NCI-H2081 (cell line): ENCODE measurements at places on chromosomes 4 and X.

DNA sequence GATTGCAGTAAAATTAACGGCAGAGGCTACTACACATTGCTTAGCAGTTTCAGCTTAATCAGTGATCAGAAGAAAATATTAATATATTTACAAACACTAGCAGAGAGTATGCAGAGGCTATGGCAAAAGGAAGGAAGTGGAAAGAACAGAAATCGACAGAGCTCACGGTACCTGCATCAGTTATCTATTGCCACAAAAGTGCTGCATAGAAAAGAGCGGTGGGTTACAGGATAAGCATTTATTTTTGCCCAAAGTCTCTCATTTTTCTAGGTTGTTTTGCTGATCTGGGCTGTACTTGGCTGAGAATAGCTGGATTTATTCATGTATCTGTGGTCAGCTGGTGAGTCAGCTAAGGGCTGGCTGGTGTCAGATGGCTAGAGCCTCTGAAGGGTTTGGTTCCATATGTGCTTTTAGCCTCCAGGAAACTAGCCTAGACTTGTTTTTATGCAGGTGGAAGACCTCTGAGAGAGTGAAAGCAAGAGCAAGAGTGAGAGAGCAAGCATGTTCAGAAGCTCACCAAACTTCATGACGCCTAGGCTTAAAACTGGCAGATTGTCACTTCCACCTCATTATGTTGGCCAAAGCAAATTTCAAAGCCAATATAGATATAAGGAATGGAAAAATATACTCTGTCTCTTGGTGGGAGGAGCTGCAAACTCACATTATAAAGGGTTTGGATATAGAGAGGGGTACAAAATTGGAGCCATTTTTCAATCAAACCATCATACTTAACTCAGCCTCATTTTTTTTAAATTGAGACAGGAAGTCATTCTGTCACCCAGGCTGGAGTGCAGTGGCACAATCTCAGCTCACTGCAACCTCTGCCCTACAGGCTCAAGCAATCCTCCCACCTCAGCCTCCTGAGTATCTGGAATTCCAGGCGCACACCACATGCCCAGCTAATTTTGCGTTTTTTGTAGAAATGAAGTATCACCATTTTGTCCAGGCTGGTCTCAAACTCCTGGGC is 153.2 kb upstream of the RPL34 start:
- DNase-seq: no peak

DNA sequence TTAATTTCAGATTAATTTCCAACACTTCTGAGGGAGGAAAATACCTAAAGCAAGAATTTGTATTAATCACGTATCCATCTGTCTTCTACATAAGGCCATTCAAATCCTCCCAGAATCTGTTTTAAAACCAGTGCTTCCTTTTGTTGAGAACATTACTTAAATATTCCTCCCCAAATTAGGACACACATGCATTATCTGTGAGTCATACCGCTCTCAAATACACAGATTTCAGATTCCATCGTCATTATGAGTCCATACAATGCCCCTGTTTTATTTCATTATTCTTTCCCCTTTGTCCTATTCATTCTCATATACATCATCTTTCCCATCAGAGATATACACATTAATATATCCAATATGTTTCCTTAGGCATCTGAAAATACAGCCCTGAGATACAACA is 57.3 kb upstream of the PRSS12 start:
- no peak for DNase-seq

DNA sequence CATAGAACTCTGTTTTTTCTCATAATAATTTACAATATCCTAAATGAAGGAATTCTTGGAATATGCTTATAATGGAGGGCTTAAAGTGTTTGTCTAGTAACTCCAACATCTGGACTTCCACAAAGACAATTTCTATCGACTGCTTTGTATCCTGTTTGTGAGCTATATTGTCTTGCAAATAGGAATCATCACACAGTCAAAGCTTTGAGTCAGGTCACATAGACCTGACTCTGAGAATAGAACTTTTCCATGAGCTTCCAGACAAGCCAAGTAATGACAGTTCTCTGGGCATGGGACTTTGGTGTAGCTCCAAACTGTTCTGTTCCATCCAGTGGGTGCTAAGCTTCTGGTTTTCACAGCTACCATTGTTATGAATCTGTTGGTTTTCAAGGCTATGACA is 75.2 kb upstream of the GALNT7 start:
- DNase-seq: no peak

DNA sequence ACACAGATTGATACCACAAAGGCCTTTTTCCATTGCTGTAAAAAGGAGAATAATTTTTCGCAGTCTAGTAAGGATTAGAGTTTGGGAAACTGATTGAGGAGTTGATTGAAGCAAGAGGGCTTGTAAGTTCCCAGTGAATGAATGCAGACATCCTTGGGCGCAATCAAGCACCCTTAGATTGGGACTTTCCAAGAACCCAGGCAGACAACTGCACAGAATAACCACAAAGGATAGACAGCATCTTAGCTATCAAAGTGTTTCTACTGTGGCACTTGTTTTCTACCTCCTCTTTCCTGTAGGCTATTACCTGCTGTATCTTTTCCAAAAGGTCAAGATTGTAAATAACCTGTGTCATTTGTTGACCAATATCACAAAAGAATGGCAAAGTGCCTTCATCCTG is 2.6 kb downstream of the COX18 start:
- DNase-seq: no peak

- DNase-seq: no peak
Measured at GRCh38 chrX:74249963-74250362, 54.0 kb upstream of the ZCCHC13 start.

DNA sequence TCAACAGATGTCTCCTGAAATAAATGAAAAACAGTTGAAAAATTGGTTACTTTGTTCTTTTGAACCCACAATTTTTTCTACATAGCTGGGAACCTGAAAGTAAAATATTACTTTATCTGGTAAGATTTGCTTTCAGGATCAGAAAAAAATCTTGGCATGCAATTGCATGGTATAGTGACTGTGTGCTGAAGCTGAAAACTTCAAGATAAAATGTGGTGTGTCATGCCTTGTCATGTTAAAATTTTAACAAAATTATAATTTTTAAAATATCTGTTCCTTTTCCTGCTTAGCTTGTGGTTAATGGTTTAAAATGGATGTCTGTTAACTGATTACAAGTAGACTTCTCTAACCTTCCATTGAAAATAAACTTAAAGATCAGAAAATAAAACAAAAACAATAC is 904.8 kb downstream of the PDHA2 start:
- DNase-seq: no peak

GRCh38 chrX:34223574-34223973 is 91.5 kb upstream of the FAM47A start:
- DNase-seq: no peak

- no peak for DNase-seq
Measured at GRCh38 chr4:7933651-7934510, 5.8 kb downstream of the AFAP1 start.

- DNase-seq: no peak
Measured at GRCh38 chr4:84690481-84690880, 107.6 kb downstream of the CDS1 start.

DNA sequence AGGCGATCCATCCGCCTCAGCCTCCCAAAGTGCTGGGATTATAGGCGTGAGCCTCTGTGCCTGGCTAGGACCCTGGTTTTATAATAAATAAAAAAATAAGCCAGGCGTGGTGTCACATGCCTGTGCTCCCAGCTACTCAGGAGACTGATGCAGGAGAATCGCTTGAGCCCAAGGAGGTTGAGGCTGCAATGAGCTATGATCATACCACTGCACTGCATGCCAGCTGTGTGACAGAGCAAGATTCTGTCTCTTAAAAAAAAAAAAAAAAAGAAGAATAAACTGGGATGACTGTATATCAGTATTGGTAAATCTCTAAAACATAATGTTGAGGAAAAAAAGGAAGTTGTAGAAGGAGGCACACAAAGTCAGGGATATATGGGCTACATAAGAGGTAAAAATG is 45.7 kb upstream of the SLC34A2 start:
- DNase-seq: no peak

DNA sequence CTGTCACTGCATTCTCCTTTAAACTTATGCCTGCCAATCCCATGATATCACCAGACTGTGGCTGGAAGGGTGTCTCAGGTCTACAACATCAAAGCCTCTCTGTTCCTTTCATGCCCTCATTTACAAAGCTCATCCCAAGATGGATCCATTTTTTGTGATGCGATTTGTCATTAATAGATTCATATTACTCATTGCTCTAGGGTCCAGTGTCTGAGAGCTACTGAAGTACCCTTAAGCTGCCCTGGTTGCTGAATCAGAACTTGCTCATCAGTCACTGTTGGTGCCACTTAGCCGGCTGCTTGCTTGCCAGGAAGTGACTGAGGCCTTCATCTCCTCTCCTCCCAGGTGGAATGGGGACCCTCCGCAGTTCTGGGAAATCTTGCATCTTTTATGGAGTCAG is 395.5 kb upstream of the BOD1L1 start:
- DNase-seq: no peak

- no peak for DNase-seq
Measured at GRCh38 chrX:63418211-63418610, 67.1 kb upstream of the SPIN4 start.

GRCh38 chrX:33198561-33199279 is 12.6 kb downstream of the DMD start:
- no peak for DNase-seq

DNA sequence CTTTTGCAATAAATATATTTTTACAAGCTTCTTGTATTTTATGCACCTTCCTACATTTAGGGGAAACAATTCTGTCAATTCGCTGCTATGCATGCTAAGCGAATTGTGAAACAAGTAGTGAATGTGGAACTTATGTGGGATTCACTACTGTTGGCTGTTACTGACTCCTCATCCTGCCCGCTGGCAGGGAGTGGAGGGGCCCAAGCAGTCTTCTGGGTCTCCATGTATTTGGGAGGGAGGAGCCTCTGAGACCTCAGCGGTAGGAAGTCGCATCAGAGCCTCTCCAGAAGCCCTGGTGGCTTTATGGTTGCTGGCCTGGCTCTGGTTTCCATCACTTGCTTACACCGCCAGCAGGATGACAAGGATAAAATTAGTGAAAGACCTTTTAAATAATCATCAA is 3.7 kb upstream of the SETD7 start:
- no peak for DNase-seq

DNA sequence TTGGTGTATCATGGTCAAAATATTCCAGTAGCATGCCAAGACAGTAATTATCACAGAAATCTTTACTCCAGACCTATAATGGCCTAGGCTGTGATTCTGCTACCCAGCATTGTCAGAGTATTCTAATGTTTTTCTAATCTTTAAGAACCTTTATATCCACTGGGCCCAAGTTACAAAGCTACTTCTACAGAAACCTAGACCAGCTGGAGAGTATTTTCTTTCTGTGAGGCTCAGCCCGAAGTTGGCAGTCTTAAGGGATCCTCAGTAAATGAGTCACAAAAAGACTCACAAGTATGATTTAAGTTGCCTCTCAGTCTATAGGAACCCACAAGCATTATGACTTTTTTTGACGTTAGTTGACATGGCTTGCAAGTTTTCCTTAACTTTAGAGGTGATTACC is 638.5 kb upstream of the FAM241A start:
- no peak for DNase-seq

GRCh38 chr4:127988638-127989037 is 23.4 kb downstream of the ABHD18 start:
- no peak for DNase-seq

DNA sequence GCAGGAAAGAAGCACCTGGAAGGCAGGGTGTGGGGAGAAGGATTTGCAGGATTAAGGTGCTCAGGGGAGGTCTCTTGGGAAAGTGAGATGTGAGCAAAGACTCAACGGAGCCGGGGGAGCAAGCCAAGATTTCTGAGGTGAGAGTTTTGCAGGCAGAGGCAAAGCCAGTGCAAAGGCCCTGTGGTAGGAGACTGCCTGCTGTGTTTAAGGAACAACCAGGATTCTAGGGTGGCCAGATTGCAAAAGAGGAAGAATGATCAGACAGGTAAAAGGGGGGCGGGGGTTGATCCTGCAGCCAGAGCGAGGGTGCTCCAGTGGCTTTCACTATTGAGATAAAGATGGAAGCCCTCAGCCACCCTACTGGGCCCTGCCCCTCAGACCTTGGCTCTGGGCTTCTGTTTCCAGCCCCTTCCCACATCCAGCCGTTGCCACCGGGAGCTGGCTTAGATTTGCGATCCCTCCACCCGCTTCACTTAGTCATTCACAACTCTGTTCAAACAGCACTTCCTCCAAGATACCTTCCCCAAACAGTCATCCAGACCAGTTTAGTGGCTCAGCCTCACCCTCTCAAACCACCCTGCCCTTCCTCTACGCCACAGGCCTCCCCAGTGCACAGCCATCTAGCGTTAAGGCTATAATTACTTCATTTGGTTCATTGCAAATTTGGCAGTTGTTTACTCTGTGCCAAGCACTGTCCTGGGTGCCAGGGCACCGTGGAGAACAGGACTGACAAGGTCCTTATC is 23.3 kb upstream of the BCOR start:
- no peak for DNase-seq

GRCh38 chrX:38717871-38718270 is 83.4 kb upstream of the MID1IP1 start:
- DNase-seq: peak; percentile 26

GRCh38 chr4:20086067-20086798 is 165.5 kb upstream of the SLIT2 start:
- DNase-seq: no peak

GRCh38 chr4:177450426-177451107 is 8.3 kb upstream of the AGA start:
- DNase-seq: no peak

- DNase-seq: no peak
Measured at GRCh38 chrX:29488919-29489318, 726.4 kb upstream of the MAGEB2 start.

GRCh38 chr4:15198070-15198727 is 195.9 kb downstream of the CPEB2 start:
- no peak for DNase-seq

- DNase-seq: no peak
Measured at GRCh38 chr4:23774909-23775308, 114.9 kb downstream of the PPARGC1A start.

- DNase-seq: peak; percentile 16
Measured at GRCh38 chrX:40058719-40059118, 39.0 kb downstream of the BCOR start.
